ENCODE measurements at places on chromosomes 3 and 15. TPM values are rescaled to one million over a fixed set of nuclear protein-coding genes. Genes with fewer than 3 reads are reported as not detected.

GRCh38 chr15:38201714-38202113 lies 50.9 kb upstream of the SPRED1 start:
- H3K4me3 ChIP-seq, result no peak overlapping the region
- H3K4me1 ChIP-seq, result no peaks in the 10 kb centered on the region
- H3K36me3 ChIP-seq, result no peaks in the 10 kb centered on the region
- H3K27me3 ChIP-seq, result peaks cover 3% of the 10 kb centered on the region
- no peak for DNase-seq

DNA sequence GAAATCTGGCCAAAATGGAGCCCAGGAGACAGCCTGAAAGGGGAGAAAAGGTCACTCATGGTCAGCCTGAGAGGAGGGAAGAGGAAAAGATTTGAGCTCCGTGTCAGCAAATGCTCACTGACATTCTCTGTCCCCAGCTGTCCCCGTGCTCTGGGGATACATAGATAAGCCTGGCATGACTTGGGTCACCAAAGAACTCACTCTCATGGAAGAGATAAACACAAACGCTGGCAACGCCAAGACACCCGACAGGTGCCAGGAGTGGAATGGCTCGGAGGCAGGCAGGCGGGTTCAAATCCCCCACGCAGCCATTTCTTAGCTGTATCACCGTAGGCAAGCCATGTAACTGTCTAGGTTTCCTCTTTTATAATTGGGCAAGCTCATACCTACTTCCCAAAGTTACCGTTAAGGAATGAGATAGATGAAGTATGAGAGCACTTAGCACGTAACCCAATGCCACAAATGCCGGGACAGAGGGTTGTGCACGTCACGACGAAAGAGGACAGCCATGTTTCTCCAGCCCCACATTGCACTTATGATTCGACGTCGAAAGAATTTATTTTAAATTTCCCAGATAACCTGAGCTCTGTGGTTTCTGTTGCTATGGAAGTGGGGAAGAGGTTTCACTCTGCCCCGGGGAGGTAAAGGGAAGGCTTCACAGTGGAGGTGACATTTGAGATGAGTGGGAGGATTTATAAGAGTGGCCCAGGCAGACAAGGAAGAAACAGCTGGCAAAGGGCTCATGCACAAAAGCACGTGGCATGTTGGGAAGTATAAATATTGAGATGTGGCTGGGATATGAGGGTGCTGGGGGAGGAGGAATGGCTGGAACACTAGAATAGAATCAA lies 41.4 kb upstream of the TSEN2 start:
- no peak for DNase-seq
- H3K36me3 ChIP-seq, result no peaks in the 10 kb centered on the region
- no peaks in the 10 kb centered on the region for H3K4me1 ChIP-seq
- no peak overlapping the region for H3K27ac ChIP-seq

- no peaks in the 10 kb centered on the region for H3K27me3 ChIP-seq
- no peak for DNase-seq
- H3K4me1 ChIP-seq, result no peaks in the 10 kb centered on the region
- peaks cover 33% of the 10 kb centered on the region for H3K36me3 ChIP-seq
- H3K4me3 ChIP-seq, result no peak overlapping the region
- no peak overlapping the region for H3K27ac ChIP-seq
Measured at GRCh38 chr15:50744601-50745000, 20.9 kb downstream of the SPPL2A start.

GRCh38 chr3:65190111-65190510 lies 502.3 kb upstream of the ADAMTS9 start:
- no peak overlapping the region for H3K4me3 ChIP-seq
- H3K36me3 ChIP-seq, result no peaks in the 10 kb centered on the region
- no peaks in the 10 kb centered on the region for H3K27me3 ChIP-seq
- no peaks in the 10 kb centered on the region for H3K4me1 ChIP-seq

DNA sequence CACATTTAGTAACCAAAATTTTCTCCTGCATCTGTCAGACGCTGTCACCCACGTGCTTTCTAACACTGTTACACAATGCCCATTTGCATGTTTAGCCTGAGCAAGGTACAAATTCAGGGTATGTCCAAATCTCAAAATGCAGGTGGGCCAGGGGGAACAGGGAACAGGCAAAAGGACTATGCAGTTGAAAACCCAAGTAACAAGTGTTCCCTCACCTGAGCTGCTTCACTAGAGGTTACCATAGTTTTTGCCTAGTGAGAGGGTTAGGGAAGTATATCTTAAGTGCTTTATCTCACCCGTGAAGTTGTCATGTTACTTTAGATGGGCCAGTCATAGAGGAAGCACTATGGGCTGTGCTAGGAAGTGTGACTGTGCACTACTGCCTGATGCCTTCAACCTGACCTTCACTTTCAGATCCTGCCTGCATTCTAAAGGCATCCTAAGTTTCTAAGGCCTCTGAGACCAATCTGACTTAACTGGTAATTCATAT lies 6.0 kb upstream of the TMEM87A start:
- no peaks in the 10 kb centered on the region for H3K27me3 ChIP-seq
- DNase-seq, result no peak
- H3K4me3 ChIP-seq, result no peak overlapping the region
- peaks cover 29% of the 10 kb centered on the region for H3K36me3 ChIP-seq
- no peak overlapping the region for H3K27ac ChIP-seq

GRCh38 chr15:65305150-65305758 lies 777 bp downstream of the RNU5B-1 start:
- DNase-seq, result no peak
- no peaks in the 10 kb centered on the region for H3K27me3 ChIP-seq
- peak overlapping the region; percentile 99 for H3K27ac ChIP-seq

DNA sequence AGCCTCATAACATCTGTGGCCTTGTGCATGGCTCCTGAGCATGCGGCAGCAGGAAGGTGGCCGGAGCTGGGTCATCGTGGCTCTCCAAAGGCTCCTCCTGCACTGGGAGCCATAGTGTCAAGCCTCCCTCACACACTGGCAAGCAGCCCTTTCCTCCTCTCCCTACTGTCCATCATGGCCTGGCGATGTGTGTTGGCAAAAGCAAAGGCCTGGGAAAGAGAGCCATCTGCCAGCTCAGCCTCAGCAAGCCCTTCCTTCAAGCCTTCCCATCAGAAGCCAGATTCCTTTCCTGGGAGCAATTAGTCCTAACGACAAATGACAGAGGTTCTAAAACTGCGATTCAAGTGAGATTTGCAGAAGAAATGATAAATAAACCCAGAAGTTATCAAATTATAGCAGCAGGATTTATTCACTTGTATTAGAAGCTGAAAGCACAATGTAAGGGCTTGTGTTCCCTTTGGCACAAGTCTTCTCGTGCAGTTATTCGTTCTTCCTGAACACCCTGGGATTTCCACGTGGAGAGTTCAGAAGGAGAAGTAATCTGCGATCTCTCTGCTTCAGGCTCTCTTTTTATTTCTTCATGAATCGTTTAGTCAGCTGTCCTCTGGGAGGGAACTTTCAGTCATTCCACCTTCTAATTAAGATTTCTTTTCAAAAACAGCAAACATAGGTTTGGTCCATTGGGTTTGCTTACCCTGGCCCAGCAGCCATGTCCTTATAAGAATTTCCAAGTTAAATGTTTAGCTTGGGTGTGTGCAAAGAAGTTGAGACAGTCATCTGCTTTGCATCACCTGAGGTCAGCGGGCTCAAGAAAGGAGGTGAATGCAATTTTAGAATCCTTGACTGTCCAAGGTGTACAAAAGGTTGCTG lies 110.3 kb upstream of the TMC3 start:
- H3K27ac ChIP-seq, result no peak overlapping the region
- peaks cover 3% of the 10 kb centered on the region for H3K27me3 ChIP-seq
- H3K4me3 ChIP-seq, result no peak overlapping the region

DNA sequence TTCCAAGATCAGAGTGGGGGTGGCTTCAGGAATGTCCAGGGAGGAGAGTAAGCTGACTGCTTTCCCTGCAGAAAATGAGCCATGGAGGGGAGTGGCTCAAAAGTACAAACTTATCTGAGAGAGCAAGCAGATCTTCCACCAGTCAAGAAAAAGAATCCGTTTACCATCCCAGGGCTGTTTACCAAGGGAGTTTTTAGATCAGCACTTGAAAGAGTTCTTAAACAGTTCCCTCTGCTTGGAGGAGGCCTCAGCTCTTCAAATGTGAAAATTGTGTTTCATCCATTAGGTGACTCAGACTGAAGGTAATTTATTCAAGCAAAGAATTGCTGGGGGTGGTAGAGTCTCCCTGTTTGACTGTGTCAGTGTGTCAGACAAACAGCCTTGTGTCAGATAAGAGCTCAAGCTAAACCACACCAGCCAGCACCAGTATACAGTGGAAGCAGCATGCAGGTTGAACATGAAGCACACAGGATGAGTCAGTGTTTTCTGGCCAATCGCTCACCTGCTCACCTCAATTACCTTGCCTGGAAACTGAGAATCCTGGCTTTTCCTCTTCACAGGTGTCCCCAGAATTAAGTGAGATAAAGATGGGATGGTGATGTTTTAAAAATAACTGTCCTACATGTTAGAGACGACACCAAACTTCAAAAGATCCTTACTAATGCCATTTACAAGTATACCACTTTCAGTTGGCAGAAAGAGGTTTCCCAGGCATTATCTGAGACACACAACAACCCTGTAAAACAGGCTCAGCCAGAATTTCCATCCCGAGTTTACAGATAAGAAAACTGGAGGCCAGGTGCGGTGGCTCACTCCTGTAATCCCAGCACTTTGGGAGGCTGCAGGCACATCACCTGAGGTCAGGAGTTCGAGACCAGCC lies 21.7 kb downstream of the SH3BP5 start:
- H3K27ac ChIP-seq, result peak overlapping the region; percentile 4
- no peak for DNase-seq
- peaks cover 69% of the 10 kb centered on the region for H3K4me1 ChIP-seq
- H3K27me3 ChIP-seq, result no peaks in the 10 kb centered on the region

GRCh38 chr3:96370637-96371036 lies 443.8 kb upstream of the EPHA6 start:
- no peak overlapping the region for H3K4me3 ChIP-seq
- no peaks in the 10 kb centered on the region for H3K36me3 ChIP-seq
- no peaks in the 10 kb centered on the region for H3K27me3 ChIP-seq
- no peaks in the 10 kb centered on the region for H3K4me1 ChIP-seq

DNA sequence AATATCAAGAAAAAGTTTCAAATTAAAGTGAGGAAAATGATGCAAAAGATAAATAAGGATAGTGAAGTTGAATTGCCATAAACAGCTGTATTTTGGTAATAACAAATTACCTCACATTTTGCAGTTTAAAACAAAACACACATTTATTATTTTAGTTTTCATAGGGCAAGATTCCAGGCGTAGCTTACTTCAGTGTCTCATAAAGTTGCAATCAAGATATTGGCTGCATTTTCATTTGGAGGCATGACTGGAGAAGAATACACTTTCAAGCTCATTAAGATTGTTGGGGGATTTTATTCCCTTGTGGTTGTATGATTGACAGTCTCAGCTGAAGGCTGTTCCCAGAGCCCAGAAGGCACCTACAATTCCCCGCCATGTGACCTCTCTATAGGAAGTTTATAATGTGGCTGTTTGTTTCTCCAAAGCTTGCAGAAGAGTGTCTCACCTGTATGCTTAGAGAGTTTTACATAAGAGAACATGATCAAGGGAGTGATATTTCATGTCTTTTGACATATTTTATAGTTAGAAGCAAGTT lies 151.4 kb downstream of the OTOL1 start:
- H3K27me3 ChIP-seq, result no peaks in the 10 kb centered on the region
- no peaks in the 10 kb centered on the region for H3K4me1 ChIP-seq
- H3K36me3 ChIP-seq, result no peaks in the 10 kb centered on the region
- no peak overlapping the region for H3K27ac ChIP-seq
- no peak for DNase-seq

Gene NRROS
- total RNA-seq, result 15.8 TPM

Gene ISLR2
- not detected for total RNA-seq

Gene ARGFX
- total RNA-seq, result not detected

Gene SLC35G2
- not detected for total RNA-seq

Gene NIT2
- total RNA-seq, result 38.8 TPM

Gene SLC12A8
- 0.50 TPM for total RNA-seq

Measured in T-cell (primary cell).